ENCODE measurements at places on chromosomes 7 and 10. TPM values are rescaled to one million over a fixed set of nuclear protein-coding genes. Genes with fewer than 3 reads are reported as not detected.

IQUB gene
- 7.8 TPM for total RNA-seq

GRCh38 chr10:55740110-55740509 lies 620.9 kb downstream of the ZWINT start:
- no peaks in the 10 kb centered on the region for H3K36me3 ChIP-seq
- H3K4me3 ChIP-seq, result no peak overlapping the region
- H3K27me3 ChIP-seq, result no peaks in the 10 kb centered on the region
- no peak overlapping the region for H3K27ac ChIP-seq
- H3K4me1 ChIP-seq, result no peaks in the 10 kb centered on the region

GPR15LG gene
- total RNA-seq, result not detected

DNA sequence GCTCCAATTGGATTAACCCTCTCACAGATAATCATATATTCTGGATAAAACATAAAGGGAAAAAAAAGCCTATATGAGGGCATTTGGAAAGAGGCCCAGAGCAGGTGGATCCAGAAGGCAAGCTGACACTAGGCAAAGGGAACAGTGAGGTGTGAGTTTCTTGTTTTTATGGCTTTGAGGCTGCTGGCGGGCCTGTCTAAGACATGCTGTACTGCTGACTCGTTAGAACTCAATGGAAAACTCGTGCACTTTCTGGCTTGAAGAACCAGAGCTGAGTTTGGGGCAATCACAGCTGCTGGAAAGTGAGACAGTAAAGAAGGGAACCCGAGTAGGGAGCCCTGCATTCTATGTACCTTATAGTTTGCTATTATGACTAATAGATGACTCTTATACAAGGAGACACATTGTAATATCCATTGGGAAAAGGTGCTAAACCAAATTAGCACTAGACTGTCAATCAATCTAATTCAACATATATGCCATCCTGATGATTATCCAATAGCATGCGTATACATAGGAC lies 637.1 kb downstream of the GATA3 start:
- H3K36me3 ChIP-seq, result no peaks in the 10 kb centered on the region
- H3K27me3 ChIP-seq, result no peaks in the 10 kb centered on the region
- no peaks in the 10 kb centered on the region for H3K4me1 ChIP-seq
- H3K4me3 ChIP-seq, result no peak overlapping the region
- no peak overlapping the region for H3K27ac ChIP-seq
- DNase-seq, result no peak

DNA sequence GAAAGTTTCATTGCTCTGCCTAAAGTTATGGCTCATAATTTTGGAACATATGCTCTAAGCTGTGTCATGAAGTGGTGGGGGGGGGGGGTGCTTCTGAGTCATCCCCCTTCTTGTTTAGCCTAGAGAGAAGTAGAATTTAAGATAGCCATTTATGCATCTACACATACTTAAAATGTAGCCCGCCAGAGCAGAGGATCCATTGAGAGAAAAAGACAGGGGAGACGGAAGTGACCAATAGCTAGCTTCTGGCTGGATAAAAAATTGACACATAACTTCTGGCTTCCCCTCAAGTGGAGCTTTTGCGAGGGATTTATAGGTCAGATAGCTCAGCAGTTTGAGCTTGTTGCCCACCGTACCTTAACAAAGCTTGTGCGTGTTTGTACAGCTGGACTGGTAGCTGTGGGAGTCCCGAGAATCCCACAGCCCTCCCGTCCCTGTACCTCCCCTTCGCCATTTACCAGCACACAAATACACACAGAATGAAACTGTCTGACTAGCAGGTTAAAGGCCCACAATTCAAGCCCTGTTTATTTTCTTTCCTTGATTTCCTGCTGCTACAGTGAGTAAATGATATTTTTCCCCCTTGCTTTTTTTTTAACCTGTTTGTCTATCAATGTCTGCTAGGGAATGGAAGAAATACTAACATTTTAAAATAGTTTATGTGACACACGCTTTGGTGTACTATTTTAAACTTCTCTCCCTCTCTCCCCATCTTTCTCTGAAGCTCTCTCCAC lies 232.6 kb upstream of the FERD3L start:
- H3K4me3 ChIP-seq, result peak overlapping the region; percentile 16
- no peaks in the 10 kb centered on the region for H3K36me3 ChIP-seq
- H3K27me3 ChIP-seq, result no peaks in the 10 kb centered on the region
- no peak for DNase-seq

DNA sequence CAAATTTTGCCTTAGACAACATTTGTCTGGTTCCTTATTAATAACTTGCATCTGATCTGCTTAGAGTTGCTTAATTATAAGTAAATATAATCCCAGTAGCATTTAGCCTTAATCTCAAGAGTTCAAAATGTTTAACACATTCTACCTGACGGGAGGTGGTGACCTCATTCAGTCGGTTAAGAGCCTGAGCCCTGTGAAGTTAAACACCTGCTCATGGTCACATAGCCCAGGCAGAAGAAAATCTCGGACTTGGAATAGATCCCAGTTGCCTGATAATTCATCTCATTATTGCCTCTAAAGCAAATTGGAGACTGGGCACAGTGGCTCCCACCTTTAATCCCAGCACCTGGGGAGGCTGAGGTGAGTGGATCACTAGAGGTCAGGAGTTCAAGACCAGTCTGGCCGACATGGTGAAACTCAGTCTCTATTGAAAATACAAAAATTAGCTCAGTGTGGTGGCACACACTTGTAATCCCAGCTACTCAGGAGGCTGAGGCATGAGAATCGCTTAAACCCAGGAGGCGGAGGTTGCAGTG lies 18.6 kb upstream of the ASCC1 start:
- H3K36me3 ChIP-seq, result peaks cover 59% of the 10 kb centered on the region
- H3K4me1 ChIP-seq, result peaks cover 25% of the 10 kb centered on the region
- DNase-seq, result no peak
- no peak overlapping the region for H3K27ac ChIP-seq
- no peaks in the 10 kb centered on the region for H3K27me3 ChIP-seq

DNA sequence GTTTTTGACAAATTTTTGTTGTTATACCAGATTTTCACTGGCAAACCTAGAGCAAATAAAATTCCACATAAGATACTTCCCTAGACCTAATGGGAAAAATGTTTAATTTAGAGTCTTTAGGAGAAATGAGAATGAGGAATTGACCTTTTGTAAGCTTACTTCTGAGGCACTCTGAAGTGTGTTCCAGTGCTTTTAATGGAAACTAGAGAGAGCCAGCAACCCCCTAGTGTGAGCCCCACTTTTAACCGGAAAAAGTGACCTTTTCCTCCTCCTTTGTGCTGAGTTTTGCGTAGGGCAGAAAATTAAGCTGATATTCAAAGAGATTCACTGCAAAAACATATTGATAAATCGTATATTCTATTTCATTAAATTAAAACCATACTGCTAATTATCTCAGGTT lies 5.2 kb downstream of the IKZF1 start:
- DNase-seq, result no peak
- no peak overlapping the region for H3K4me3 ChIP-seq
- no peaks in the 10 kb centered on the region for H3K36me3 ChIP-seq
- H3K27me3 ChIP-seq, result peaks cover 29% of the 10 kb centered on the region
- H3K27ac ChIP-seq, result no peak overlapping the region

- H3K27ac ChIP-seq, result peak overlapping the region; percentile 73
- H3K4me3 ChIP-seq, result peak overlapping the region; percentile 10
- no peaks in the 10 kb centered on the region for H3K36me3 ChIP-seq
These were observed 203.0 kb upstream of the HDAC9 start for GRCh38 chr7:18292584-18292983.

- H3K27ac ChIP-seq, result peak within 1 kb of the TSS; percentile 82
- no peaks in the 10 kb centered on the region for H3K36me3 ChIP-seq
- no peak for DNase-seq
- H3K27me3 ChIP-seq, result no peaks in the 10 kb centered on the region
- H3K4me3 ChIP-seq, result peak within 1 kb of the TSS; percentile 80
These were observed at the start of gene PFKP for GRCh38 chr10:3067118-3067858. TSS of gene PFKP (plus strand) at chr10:3067548. CDS start at chr10:3067596, 48 bp downstream.

DNA sequence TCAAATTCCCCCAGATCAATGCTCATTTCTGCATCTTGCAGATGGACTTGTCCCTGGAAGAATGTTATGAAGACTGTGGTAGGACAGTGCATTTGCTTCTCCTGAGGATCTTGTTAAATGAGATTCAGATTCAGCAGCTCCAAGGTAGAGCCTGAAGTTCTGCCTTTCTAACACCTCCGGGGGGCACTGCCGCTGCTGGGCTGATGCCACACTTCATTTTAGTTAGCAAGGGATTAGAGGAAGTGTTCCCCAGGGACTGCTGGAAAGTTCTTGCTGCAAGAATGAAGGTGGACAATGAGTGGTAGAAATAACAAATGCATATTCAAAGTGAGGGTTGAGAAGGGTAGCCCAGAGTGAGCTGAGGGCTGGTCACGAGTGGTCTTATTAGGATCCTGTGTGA lies 434.3 kb upstream of the AKR1E2 start:
- no peak overlapping the region for H3K4me3 ChIP-seq
- H3K27me3 ChIP-seq, result no peaks in the 10 kb centered on the region
- H3K27ac ChIP-seq, result no peak overlapping the region
- no peaks in the 10 kb centered on the region for H3K4me1 ChIP-seq
- no peaks in the 10 kb centered on the region for H3K36me3 ChIP-seq
- DNase-seq, result no peak

DNA sequence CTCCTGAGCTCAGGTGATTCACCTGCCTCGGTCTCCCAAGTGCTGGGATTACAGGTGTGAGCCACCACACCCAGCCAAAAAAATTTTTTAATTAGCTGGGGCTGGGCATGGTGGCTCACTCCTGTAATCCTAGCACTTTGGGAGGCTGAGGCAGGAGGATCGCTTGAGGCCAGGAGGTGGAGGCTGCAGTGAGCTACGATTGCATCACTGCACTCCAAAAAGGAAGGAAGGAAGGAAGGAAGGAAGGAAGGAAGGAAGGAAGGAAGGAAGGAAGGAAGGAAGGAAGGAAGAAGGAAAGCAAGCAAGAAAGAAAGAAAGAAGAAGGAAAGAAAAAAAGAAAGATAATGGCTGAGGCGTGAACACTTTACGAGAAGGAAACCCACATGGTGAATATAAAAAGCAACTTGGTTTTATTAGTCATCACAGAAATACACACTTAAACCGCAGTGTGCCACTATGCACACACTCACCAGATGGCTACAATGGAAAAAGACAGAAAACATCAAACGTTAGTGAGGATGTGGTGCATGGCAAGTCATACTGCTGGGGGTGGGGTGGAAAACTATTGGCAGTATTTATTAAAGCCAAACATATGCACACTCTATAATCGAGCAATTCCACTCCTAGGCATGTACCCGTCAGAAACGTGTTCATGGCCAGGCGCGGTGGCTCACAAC lies 4.4 kb upstream of the CCL26 start:
- no peak for DNase-seq
- H3K4me1 ChIP-seq, result peaks cover 5% of the 10 kb centered on the region
- H3K27me3 ChIP-seq, result no peaks in the 10 kb centered on the region
- no peak overlapping the region for H3K27ac ChIP-seq

DNA sequence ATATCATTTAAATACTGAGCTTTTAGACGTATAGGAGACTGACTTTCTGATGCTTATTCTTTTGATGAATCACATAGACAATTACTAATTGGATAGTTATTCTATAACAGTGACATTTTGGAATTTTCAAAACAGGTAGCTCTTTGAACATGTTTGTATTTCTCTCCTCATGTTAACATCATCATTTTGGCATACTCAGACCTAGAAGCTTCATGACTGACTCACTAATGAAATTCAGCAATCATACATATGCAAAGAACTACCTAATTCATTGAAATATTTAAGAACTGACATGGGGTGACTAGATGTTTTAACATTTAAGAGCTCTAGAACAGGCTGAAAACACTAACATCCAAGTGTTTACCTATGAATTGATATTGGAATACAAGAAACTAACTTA lies 192.3 kb downstream of the VTI1A start:
- H3K27ac ChIP-seq, result no peak overlapping the region
- H3K36me3 ChIP-seq, result no peaks in the 10 kb centered on the region
- H3K27me3 ChIP-seq, result no peaks in the 10 kb centered on the region
- no peak overlapping the region for H3K4me3 ChIP-seq
- H3K4me1 ChIP-seq, result no peaks in the 10 kb centered on the region

RET gene
- total RNA-seq, result 4.0 TPM

DUS4L gene
- 6.2 TPM for total RNA-seq

DNA sequence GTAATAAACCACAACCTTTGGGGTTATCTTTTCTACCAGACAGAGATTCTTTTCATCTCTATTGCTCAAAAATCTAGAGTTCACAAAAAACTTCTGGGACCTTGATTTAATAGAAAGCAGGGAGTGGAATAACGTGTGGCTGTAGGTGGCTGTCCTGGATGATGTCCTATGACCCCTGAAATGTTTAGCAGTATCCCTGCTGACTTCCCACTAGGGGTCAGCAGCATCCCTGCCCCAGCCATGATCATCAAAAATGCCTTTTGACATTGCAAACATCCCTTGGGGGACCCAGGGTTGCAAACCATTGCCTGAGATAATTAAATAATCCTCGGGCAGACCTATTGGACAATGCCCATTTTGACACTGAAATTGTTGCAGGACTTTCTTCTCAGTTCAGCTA lies 177.1 kb downstream of the USP6NL start:
- no peaks in the 10 kb centered on the region for H3K4me1 ChIP-seq
- H3K4me3 ChIP-seq, result no peak overlapping the region

GRCh38 chr10:101067356-101068083 lies 5.7 kb downstream of the KAZALD1 start:
- peak overlapping the region; percentile 66 for H3K4me3 ChIP-seq
- peaks cover 67% of the 10 kb centered on the region for H3K27me3 ChIP-seq
- H3K4me1 ChIP-seq, result peaks cover 30% of the 10 kb centered on the region
- peak; percentile 95 for DNase-seq
- peak overlapping the region; percentile 72 for H3K27ac ChIP-seq

UPK3BL2 gene
- 7.1 TPM for total RNA-seq

MOGAT3 gene
- 0.17 TPM for total RNA-seq

DNA sequence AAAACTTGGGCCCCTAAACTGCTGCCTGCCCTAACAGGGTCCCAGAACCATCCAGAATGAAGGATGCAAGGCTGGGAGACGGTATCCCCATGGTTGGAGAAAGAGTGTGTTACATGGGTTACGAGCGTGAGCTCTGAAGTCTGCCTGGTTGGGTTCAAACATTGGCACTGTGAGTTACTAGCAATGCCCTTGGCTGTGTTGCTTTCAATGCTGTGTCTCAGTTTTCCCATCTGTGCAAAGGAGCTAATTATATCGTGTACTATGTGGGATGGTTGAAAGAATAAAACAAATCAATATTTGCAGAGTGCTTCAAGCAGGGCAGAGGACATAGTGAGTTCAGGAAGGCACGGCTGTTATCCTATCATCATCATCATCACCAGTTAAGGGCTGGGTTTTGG lies 114.7 kb downstream of the ZMIZ1 start:
- peaks cover 9% of the 10 kb centered on the region for H3K36me3 ChIP-seq
- no peak overlapping the region for H3K4me3 ChIP-seq
- no peak for DNase-seq
- peak overlapping the region; percentile 71 for H3K27ac ChIP-seq
- H3K27me3 ChIP-seq, result no peaks in the 10 kb centered on the region

GRCh38 chr7:108456845-108457540 lies 757 bp upstream of the NRCAM start:
- peaks cover 25% of the 10 kb centered on the region for H3K4me1 ChIP-seq
- H3K4me3 ChIP-seq, result peak overlapping the region; percentile 63
- no peak for DNase-seq
- H3K27ac ChIP-seq, result no peak overlapping the region
- H3K36me3 ChIP-seq, result no peaks in the 10 kb centered on the region
